Psoas muscle (tissue), 8 donors: ENCODE measurements at places on chromosomes 2 and 18.
A peak's percentile ranks its signal among the peaks of the same experiment; 100 is the strongest.

- DNase-seq, result no peak
These were observed 252.1 kb downstream of the ZNF521 start for GRCh38 chr18:25099895-25100294.

- no peak for DNase-seq
These were observed 19.8 kb downstream of the TET3 start for GRCh38 chr2:74004212-74005182.

- DNase-seq, result peak; percentile 58
These were observed 598 bp downstream of the CCDC93 start for GRCh38 chr2:118013221-118013723.

DNA sequence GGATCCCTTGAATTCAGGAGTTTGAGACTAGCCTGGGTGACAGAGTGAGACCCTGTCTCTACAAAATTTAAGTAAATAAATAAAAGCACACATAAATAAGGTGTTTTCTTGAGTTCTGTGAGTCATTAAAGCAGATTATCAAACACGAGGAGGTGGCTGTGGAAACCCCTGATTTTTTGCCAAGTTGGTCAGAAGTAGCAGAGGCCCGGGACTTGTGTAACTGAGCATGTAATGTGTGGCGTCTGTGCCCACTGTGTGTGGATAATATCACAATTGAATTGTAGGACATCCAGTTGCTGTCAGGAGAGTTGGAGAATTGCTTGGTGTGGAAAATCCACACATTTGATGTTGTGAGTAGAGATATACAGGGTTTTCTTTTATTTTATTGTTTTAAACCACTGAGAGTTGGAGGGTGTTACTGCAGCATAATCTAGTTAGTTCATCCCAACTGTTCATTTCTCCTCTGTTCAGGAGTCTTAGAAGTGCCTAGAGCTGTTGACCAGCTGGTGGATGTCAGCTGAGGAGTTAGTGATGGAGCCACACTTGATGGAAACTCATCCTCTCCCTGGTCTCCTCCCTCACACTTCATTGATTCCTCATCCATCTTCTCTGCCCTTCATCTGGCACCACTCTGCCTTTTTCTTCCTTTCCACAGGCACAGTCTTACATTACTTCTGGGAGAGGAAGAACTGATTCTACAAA, 45.9 kb upstream of the RHOB start:
- no peak for DNase-seq

GRCh38 chr18:57083485-57083884, 63.4 kb upstream of the BOD1L2 start:
- no peak for DNase-seq

DNA sequence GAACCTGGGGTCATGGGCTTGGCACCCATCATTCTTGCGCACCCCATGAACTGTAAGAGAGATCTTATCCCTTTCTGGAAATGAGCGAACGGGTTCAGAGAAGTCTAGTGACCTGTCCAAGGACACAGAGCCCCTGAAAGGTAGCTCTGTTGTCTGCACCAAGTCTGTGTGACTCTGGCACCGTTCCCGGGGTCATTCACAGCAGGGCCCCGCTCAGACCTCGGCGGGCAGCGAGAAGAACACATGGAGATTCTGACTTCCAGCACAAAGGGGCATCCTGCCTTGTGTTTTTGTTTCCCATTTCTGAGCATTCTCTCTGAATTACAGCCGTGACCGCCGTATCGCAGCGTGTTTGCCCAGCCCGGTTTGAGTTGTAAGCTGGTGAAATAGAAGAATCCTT, 231.7 kb downstream of the KLHL29 start:
- no peak for DNase-seq

- no peak for DNase-seq
These were observed 15.9 kb downstream of the SCG2 start for GRCh38 chr2:223586261-223586660.

DNA sequence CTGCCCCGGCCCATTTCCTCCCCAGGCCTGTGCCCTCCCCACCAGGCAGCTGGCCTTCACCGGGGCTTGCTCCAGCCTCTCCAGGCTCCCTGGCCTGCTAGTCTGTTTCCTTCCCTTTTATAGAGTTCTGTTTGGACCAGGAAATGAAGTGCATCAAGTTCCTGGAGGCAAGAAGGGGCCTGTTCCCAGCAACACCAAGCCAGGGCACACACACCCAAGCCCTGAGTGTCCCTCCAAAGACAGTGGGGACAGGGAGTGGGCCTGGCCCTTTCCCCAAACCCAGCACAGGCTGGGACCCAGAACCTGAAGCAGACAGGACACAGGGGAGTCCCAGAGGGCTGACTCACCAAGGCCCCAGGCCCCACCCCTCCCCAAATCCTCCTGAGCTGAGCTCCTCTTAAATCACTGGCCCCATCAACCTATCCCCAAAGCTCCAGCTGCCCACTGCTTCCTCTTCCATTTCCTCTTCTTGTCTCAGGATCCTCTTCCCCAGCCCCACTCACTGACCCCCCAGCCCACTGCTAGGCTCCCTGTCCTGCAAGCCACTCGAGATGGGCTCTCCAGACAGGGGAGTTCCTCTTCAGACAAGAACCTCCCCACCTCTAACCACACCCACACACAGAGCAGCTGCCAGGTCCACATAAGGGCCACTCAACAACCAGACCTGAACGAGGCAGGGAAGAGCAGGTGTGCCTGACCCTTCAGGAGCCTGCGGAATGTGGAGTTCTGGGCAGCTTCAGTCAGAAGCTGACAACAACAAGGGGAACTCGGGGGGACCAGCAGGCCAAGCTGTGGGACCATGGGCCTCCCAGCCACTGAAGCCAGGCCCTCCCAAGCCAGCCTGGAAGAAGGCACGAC, 74.2 kb downstream of the TNS1 start:
- DNase-seq, result peak; percentile 46

GRCh38 chr2:41710944-41711343, 336.9 kb upstream of the PKDCC start:
- no peak for DNase-seq

- no peak for DNase-seq
These were observed 123.9 kb upstream of the FAM117B start for GRCh38 chr2:202510911-202511310.

DNA sequence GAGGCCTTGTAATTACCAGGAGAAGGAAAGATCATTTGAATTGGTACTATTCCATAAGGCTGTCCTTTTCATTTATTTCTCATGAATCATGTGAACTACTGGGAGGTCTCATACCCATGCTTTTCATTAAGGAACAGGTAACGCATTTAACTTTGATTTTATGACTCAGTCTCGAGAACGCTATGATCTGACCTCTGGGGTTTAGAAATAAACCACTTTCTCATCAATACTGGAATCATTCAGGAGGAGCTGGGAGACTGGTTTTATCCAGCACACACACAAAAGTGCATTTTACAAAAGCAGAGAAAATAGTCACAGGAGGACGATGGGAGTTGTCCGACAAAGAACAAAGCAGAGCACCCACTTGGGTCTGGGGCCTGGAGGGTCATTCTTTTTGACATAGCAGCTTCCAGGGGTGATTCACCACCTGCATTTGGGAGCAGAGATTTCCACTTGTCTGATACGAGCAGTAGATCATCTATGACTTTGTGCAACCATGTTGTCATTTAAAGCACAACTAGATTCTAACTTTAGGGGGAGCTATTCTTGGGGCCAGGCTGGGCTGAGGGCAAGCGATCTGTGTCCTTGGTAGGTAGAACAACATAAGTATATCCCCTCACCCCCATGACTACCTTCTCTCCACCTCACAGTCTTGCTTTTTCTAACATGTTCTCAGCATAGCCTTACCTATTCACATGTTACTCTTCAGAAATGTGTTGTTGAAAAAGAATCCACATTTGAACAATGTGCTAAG, 95.9 kb upstream of the SCG2 start:
- no peak for DNase-seq

- no peak for DNase-seq
These were observed 21.2 kb upstream of the ACVR1 start for GRCh38 chr2:157897106-157897971.
